ENCODE measurements at places on chromosomes 6 and 20.

GRCh38 chr6:5084781-5085647 lies at the start of gene PPP1R3G:
TSS of gene PPP1R3G (plus strand) at chr6:5085341. CDS start at chr6:5085486, 145 bp downstream.
- DNase-seq = no peak

DNA sequence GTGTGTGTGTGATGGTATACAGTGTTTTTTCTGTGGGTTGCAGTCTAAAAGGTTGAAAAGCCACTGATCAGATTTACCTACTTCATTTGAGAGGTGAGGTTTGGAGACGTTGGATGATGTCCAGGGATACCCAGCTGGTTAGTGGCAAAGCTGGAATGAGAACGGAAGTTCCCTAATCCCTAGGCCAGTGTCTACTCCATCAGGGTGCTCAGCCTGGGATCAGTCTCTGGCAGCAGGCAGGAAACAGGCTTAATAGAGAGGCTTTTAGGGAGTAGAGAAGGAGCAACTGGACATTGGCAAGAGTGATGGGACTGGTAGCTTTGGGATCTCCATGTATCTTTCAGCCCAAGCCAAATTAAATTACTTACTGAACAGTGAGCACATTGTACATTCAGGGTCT lies 80.7 kb downstream of the C6orf52 start:
- DNase-seq = no peak

GRCh38 chr6:166950443-166950821 lies 5.9 kb downstream of the RNASET2 start:
- DNase-seq = no peak

- no peak for DNase-seq
Measured at GRCh38 chr20:34047917-34048316, 54.2 kb downstream of the RALY start.

All from NCI-H510A (cell line).